ENCODE measurements at places on chromosomes 2 and 18.

- no peak for DNase-seq
Measured at GRCh38 chr2:187078297-187078696, 229.3 kb upstream of the ZSWIM2 start.

GRCh38 chr2:199329466-199329865 is 128.3 kb downstream of the SATB2 start:
- DNase-seq = no peak

GRCh38 chr2:47068981-47069627 is 86.0 kb downstream of the STPG4 start:
- no peak for DNase-seq

DNA sequence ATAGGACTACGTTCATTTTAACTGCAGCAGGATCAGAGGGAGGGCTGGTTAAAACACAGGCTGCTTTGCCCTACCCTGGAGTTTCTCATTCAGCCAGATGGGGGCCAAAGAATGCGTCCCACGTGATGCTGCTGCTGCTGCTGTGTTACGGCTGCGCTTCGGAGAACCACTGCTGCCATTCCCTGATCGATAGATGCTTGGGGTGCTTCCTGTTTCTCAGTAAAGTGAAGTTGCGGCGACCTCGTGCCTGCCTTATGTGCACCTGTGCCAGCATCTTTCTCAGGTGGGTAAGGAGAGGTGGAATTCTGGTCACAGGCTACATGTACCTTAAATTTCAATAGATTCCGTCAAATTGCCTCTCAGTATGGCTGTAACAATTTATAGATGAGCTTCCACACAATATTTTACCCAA is 24.7 kb upstream of the TOGARAM2 start:
- DNase-seq = no peak

GRCh38 chr2:70822843-70823242 is 2.4 kb upstream of the CLEC4F start:
- DNase-seq = no peak

- no peak for DNase-seq
Measured at GRCh38 chr2:225779829-225780228, 380.3 kb downstream of the NYAP2 start.

GRCh38 chr2:189379731-189380261 is 61.5 kb upstream of the WDR75 start:
- DNase-seq = no peak

GRCh38 chr2:45743531-45744396 is 92.3 kb downstream of the PRKCE start:
- DNase-seq = no peak

DNA sequence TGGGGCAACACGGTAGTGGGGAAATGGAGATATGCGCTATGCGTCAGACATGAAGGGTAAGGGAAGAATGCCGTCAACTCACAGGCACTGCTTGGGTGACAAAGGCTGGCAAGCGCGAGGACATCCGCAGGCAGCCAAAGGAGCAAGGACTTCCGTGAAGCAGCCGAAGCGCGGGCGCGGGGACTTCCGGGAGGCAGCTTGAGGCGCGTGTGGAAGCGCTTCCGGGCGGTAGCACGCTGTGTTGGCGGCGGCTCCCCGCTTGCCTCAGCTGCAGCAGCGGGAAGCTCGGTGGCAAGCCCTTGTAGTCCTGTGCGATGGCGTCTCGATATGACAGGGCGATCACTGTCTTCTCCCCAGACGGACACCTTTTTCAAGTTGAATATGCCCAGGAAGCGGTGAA is at the start of gene PSMA8:
Gene PSMA8, plus strand, starts transcription at position 218 of the 400 bp plus-strand sequence. Its CDS starts 97 bp downstream, at position 315.
- DNase-seq = no peak

- DNase-seq = no peak
Measured at GRCh38 chr18:3060667-3061580, 48.0 kb upstream of the LPIN2 start.

- DNase-seq = no peak
Measured at GRCh38 chr2:14536976-14537375, 95.5 kb upstream of the LRATD1 start.

DNA sequence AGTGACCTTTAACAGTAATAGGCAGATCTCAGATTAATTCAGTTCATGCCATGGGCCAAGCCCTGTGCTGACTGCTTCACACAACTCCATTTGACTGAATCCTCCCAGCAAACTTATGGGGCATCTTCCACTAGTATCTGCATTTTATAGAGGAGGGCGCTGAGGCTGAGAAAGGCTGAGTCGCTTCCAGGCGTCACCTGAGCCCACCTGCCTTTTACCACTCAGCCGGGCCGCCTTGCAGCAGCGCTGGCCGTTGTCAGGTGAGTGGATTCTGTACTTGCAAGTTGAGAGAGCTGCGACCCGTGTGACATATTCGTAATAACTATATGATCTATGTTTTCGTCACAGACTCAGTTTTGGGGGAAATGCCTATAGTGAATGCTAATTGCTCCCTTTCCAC is 59.3 kb upstream of the B3GNT7 start:
- no peak for DNase-seq

GRCh38 chr2:215355801-215356200 is 43.9 kb downstream of the ATIC start:
- no peak for DNase-seq

DNA sequence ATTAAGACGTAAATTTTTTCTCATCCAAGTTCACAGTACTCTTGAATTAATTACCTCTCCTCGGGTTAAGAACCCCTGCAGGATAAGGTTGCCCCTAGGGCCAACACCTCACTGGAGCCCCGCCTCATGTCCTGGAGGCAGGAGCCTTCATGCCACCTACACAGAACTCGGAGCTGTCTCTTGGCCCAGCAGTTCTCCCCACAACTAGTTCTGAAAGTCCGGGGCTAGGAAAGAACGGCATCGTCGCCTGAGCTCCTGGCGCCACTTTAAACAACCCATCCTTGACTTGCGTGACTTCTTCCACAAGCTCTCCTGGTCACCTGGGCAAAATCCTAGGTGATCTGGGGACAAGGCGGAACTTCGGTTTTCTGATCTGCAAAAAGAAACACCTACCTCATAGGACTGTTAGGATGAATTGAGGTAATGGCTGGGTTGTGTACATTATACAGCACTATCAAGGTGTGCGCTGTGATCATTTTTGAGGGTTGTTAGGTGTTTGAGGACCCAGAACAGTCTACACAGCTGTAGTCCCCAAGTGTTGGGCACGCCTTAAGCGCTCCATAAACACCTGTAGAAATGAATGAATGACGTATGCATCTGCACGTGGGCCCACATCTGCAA is 641 bp upstream of the ITGA6 start:
- no peak for DNase-seq

- DNase-seq = no peak
Measured at GRCh38 chr2:9474361-9475057, at the start of gene IAH1. IAH1 (plus strand) TSS chr2:9474551; CDS start chr2:9474567, 16 bp downstream.

DNA sequence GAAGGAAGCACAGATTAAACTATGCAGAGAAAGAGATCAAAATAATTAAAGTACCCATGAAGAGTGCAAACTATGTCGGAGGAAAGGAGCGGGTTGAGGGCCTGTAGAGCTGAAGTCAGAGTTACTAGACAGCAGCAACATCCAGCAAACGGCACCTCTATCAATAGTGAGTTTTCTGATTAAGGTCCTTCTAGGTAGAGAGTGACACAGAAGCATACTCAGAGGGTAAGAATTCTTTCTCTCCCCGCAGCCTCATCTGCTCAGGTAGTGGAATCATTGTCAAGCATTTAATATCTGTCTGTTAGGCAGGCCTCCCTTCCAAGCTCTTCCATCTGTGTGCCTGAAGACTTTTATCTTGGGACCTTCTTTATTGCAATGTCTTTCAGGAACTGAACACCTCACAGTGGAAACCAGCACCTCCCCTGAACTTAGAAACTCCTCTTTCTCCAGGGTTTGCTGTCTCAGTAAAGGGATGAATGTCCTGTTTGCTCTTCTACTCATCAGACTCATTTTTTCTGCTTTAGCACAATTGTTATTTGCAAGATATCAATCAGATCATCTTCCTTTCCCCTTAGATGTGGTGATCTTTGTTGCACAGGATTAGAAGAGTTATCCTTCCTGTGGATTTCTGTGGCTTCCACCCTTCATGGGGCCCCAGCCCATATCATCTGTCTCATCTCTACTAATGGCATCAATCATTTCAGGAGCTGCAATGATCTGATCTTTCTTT is 28.8 kb downstream of the SP140 start:
- no peak for DNase-seq

DNA sequence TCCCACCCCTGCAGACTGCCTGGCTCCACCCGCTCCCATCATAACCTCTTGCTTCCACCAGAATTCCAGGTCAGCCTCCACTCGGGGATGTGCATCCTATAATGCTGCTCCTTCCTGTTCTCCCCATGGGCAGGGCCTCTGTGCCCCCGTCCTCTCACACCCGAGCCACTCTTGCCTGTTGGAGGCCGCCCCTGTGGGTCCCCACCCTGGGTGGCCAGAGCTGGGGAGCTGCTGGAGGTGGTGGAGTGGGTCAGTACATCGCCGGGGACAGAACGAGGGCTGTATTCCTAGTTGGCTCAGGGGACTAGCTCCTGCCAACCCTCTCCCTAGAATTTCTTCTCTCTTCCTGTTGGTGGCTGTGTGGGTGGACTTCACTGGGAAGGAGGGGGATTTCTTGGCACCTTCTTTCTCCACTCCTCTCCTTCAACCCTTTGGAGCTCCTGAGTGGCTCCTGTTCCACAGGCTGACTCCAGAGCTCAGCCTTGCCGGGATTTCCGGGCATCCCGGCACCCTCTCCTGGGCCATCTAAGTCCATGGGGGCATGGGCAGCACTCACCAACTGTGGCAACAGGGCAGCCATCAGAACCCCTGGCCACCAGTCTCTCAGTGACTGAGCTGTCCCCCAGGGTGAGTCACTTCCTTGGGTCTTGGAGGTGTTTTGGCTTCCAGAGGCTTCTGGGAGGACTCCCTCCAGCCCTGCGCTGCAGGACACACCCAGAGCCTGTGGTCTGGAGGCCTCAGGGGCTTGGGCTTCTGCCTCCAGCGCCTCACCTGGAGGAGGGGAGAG is 88.2 kb upstream of the MCFD2 start:
- DNase-seq = no peak

DNA sequence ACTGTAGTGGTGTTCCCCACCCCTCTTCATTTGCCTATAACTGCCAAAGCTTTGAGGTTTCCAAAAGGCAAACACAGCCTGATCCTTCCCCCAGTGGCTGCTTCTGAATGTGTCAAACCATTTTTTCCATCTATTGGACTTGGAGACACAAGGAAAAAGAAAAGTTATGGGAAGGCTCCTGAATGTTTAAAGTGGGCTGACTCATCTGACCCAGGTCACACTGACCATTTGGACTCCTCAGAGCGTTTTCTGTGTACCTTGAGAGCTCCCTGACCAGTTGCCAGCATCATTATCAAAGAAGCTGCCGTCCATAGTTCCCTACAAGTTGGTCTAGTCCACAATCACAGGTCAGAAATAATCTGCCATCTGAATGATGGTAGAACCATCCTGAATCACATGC is 123.4 kb upstream of the COL3A1 start:
- DNase-seq = no peak
